Activated CD8-positive, alpha-beta memory T cell treated with anti-CD3 and anti-CD28 coated beads, Interleukin-2, amount 10 ng/mL, durations not matched to agents 7 days and 5 days (primary cell): ENCODE measurements at places on chromosomes 1 and 21.

- DNase-seq, result peak; percentile 81
Measured at GRCh38 chr1:12056331-12056841, 6.7 kb upstream of the TNFRSF8 start.

DNA sequence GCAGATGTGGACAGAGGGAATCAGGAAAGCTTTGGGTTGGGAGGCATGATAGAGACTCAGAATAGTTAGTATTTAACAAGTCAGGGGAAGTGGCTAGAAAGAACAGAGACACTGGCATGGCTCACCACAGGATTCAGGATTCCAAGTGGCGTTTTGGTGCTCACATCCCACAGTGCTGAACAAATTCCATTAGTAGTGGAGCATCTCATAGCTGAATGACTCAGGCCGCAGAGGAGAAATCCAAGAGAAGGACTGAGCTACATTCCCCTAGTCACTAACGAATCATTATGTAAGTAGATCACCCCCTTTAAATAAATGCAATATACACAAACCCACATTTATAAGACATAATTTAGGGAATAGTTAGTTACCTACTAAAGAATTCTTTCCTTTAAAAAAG is 5.0 kb upstream of the KCNJ9 start:
- no peak for DNase-seq

DNA sequence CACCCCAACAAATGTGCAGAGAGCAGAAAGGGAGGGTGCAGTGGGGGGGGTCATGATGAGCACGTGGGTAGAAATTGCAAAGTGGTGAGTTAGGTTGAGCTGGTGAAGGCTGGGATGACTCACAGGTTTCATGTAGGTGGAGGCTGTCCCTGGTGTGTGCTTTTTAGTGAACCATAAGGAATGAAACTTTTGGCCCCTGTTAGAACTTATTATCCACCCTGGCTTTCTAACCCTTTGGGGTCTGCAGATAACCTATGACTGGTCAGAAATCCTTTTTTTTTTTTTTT is 46.9 kb downstream of the DOP1B start:
- DNase-seq, result peak; percentile 73

DNA sequence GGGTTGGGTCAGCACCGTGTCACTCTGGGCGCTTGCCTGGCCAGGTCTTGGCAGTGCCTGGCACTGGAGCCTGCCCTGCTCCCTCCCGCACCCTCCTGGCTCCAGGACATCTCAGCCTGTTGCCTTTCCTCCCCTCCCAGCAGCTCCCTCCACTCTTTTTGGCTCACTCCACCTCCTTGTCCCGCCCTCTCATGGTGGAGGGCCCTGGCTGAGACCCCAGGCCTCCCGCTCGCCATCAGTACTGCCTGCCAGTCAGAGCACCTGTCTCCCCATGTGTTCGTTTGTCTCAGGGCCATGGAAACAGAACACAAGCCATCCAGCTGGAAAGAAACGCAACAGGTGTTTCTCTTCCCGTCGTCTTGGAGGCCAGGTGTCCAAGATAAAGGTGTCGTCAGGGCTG is 61.0 kb downstream of the B3GALT5 start:
- DNase-seq, result no peak

DNA sequence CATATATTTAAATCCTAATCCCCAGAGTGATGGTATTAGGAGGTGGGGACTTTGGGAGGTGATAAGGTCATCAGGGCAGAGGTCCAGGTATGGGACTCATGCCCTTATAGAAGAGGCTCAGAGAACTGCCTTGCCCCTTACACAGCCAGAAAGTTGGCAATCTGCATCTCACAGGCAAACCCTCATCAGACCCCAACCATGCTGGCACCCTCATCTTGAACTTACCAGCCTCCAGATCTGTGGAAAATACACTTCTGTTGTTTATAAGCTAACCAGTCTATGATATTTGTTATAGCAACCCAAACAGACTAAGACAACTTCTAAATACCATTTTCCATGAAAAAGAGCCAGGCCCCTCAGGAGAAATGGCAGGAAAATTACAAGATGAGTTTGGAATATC is 69.3 kb upstream of the PRDX6 start:
- DNase-seq, result no peak

DNA sequence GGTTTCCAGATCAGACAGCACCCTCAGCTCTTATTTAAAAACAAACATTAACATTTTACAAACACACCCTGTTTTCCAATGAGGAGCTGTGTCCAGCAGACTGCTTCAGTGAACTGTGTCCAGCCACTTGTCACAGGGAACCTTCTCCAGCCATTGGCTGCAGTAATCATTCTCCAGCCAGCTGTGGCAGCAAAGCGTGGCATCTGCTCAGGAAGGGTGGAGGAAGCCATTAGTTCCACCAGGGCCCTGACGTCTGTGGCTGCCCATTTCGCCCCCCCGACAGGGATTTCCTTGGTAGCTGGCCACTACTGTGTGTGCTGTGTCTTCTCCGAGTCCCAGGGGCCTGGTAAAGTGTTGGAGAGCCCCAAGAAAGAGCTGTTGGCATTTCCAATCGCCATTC is 62.9 kb upstream of the SELENON start:
- DNase-seq, result no peak

GRCh38 chr21:45836268-45836655 is 145.3 kb upstream of the COL6A1 start:
- no peak for DNase-seq

- no peak for DNase-seq
Measured at GRCh38 chr21:33550772-33551660, 8.2 kb downstream of the SON start.

GRCh38 chr1:51019811-51020210 is 49.8 kb downstream of the CDKN2C start:
- no peak for DNase-seq

- no peak for DNase-seq
Measured at GRCh38 chr1:31521761-31522555, 54.4 kb upstream of the TINAGL1 start.

DNA sequence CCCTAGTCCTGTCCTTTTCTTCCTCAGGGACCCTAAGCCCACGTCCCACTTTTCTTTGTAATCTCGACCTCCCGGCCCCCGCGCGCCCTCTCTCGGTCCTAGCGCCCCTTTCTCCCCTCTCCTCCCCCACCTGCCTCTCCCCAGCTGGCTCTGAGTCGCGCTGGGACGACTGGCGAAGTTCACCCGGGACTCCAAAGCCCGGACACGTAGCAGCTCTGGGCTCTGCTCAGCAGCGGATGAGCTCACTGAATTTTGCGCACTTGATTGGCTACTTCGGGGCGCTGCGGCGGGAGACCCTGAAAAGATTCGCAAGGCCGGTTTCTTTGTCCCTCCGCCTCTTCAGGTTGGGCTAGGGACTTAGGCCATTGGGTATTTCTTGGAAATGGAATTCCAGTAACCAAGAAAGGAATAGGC is 16.3 kb upstream of the ACKR1 start:
- no peak for DNase-seq

- no peak for DNase-seq
Measured at GRCh38 chr21:40990366-40990765, 143.4 kb upstream of the DSCAM start.

DNA sequence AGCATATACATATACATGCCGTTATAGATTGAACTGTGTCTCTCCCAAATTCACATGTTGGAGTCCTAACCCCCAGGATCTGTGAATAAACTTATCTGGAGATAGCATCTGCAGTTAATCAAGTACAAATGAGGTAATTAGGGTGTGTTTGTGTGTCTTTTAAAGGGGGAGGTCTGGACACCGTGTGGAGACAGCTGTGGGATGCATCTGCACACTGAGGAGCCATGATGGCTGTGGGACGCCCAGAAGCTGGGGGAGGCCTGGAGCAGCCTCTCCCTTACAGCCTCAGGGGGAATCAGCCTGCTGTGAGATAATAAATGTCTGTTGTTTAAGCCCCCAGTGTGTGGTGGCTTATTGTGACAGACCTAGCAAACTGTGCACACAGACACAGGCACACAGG is 51.8 kb upstream of the COL18A1 start:
- DNase-seq, result no peak

GRCh38 chr1:18344755-18345154 is 136.0 kb upstream of the KLHDC7A start:
- no peak for DNase-seq
